Natural killer cell (primary cell): ENCODE measurements at places on chromosomes 7 and 10.
A peak's percentile ranks its signal among the peaks of the same experiment; 100 is the strongest.

- no peak for DNase-seq
Measured at GRCh38 chr7:65503434-65504152, 129.9 kb downstream of the ZNF92 start.

DNA sequence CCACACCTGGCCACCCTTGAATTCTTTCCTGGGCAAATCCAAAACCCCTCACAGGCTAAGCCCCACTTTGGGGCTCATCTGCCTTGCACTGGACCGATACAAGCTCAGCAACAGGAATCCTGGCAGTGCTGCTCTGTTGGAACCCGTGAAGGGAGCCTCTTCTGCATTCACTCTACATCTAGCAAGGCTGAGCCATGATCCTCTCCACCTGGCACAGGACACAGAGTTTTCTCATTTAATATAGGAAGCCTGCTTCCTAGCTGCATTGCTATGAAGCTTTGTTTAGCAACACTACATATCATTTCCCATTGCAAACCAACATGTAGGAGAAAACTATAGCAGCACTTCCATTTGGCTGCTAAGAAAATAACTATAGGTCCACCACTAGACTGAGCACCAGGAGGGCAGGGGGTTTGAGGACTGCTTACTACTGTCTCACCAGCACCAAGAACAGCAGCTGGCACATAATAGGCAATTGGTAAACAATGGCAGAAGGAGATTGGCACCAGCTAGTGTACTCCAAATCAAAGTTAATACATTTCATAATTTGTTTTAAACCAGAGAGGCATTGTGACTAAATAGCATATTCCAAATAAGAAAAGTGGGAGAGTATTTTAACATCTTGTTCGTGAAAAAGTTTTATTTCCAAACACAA is 56.1 kb downstream of the CPVL start:
- no peak for DNase-seq

DNA sequence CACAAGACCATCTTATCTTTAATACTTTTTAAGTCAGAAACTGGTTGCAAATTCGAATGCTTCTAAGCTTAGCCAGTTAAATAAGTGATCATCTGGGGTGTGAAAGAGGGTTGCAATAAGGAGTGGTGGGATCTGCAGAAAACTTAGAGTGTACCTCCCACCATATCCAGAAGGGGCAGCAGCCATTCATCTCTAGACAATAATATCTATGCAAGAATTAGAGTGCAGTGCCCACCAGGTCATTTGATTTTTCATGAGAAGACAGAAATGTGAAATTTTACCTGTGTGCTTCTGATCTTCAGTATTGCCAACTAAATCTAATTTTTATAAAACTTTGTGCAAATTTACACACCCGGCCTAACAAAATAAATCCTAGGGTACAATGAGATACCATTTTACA is 127.2 kb upstream of the SP4 start:
- DNase-seq, result no peak

GRCh38 chr7:141122736-141123135 is 48.9 kb downstream of the TMEM178B start:
- no peak for DNase-seq

- DNase-seq, result no peak
Measured at GRCh38 chr7:104642560-104642959, 314.2 kb downstream of the LHFPL3 start.

DNA sequence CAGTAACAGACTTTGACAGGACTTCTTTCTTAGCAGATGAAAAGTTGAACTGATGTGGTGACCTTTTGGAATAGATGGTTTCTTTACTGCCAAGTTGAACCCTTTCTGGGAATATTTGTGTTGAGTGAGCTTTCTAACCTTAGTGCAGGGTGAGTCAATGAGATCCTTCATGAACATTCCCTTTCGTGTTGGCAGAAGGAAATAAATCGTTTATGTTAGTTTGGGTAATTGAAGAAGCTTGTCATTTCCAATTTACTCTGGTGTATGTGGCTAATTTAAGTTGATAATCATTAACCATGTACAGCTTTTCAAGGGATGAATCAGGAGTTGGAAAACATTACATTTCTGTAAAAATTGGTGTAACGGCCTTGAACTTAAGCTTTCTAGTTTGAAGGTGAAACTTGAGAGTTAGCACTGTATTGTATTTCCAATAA is 43.4 kb downstream of the PTTG1IP2 start:
- no peak for DNase-seq

GRCh38 chr7:78253850-78254725 is 455.5 kb downstream of the PHTF2 start:
- no peak for DNase-seq

DNA sequence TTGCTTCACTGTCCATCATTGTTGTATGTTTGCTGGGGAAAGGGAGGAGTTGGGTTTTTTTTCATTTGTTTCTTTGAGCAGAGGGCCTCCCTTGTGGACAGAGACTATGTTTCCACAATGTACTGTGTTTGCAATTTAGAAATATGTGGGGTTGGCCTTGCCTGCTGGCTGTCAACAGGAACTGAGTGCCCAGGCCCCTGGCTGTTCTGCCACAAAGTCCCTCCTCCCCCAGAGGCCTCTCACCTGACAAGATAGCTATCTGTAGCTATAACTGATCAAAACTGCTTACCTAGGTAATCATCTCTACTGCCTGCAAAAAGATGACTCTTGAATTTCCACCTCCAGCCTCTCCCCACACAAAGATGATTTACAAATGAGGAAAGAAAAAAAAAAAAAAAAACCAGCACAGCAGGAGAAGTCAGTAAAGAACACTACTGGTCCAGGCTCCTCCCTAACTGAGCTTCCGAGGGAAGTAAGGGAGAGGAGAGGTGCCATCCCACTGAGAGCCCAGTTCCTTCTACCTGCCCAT is 121.8 kb downstream of the SGMS1 start:
- DNase-seq, result no peak

GRCh38 chr10:6665847-6666246 is 85.8 kb upstream of the PRKCQ start:
- DNase-seq, result no peak

GRCh38 chr10:58662314-58662713 is 149.6 kb downstream of the BICC1 start:
- no peak for DNase-seq

GRCh38 chr10:122154031-122154544 is 117.0 kb upstream of the BTBD16 start:
- no peak for DNase-seq

GRCh38 chr10:9222917-9223316 is 1168.4 kb downstream of the GATA3 start:
- DNase-seq, result no peak

DNA sequence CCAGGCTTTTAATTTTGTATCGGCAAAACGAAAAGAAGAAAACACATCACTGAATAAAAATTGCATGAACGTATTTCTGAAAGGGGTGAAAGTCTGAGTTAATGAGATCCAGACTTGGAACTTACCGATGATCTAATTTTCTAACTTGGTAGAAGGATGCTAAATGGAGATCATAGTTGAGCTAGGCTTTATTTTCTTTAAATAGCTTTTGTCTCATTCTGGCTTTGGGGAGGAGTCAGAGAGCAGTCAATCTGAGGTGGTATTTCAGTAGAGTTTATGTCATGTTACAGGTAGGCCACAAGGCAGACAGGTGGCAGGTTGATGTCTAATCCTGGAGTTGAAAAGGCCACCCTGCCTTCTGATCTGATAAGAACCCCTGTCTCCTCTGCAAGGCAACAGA is 161.9 kb downstream of the KIAA1217 start:
- no peak for DNase-seq

DNA sequence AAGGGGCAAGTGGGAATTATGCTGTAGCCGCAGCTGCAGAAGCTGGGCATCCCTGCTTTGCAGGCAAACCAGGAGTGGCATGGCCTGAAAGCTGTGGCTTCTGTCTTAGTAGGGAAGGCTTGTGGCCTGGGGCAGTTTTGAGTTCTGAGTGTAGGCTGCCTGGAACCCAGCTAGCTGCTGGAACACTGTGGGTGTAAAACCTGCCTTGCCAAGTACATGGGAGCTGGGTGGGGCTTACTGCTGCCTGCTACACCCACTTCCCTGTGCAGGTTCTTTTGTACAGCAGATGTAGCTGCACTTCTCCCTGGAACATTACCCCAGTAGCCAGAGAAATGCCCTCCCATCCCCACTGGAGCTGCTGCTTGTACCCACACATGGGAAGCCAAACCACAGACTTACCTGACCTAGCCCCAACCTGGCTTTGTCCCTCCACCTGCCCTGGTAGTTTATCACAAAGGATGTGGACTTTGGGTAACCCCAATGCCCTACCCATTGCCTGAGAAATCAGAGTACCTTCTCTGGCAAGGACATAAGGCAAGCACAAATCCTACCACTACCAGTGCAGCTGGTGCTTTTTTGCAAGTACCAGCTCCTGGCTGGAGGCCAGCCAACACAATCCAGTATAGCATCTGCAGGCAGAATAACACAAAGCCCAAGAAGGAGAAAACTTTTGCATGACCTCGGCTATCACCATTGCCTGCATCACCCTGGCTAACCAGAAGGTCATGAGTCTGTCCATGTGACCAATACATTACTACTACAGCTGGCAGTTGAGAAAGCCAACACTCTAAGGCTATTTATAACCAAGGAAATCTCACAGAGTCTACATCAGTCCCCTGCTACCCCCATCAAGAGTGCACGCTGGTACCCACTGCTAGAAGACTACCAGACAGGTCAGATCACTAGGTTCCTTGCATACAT is 26.5 kb upstream of the PPP1R3A start:
- DNase-seq, result no peak

DNA sequence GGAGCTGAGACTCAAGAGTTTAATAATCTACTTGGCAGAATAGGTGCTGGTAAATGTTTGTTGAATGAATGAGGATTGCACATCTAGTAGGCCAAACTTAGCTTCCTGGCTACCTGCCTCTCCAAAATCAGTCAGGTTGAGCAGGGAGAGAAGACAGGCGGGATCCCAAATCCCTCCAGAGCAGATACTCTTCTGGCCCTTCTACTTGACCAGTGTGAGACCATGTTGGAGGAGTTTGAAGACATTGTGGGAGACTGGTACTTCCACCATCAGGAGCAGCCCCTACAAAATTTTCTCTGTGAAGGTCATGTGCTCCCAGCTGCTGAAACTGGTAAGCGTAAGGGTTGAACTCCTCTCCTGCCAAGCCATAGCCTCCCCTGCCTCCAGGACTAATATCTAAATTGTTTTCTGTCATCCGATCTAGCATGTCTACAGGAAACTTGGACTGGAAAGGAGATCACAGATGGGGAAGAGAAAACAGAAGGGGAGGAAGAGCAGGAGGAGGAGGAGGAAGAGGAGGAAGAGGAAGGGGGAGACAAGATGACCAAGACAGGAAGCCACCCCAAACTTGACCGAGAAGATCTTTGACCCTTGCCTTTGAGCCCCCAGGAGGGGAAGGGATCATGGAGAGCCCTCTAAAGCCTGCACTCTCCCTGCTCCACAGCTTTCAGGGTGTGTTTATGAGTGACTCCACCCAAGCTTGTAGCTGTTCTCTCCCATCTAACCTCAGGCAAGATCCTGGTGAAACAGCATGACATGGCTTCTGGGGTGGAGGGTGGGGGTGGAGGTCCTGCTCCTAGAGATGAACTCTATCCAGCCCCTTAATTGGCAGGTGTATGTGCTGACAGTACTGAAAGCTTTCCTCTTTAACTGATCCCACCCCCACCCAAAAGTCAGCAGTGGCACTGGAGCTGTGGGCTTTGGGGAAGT is 2.2 kb upstream of the MBLAC1 start:
- no peak for DNase-seq

DNA sequence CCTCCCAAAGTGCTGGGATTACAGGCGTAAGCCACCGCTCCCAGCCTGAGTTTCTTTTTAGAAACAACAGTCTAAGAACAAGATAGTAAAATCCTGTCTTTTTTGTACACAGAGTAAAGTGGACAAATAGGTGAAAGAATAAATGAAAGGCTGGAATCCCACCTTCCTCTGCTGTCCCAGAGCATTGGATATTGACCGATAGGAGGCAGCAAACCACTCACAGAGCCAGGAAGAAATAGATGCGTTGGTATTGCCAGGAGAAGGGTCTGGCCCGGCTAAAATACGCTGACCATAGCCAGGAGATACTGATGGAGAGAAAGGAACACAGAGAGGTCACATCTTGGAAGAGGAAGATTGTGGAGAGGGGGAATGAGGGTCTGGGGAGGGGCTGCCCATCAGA is 11.4 kb upstream of the ZNF12 start:
- DNase-seq, result no peak

DNA sequence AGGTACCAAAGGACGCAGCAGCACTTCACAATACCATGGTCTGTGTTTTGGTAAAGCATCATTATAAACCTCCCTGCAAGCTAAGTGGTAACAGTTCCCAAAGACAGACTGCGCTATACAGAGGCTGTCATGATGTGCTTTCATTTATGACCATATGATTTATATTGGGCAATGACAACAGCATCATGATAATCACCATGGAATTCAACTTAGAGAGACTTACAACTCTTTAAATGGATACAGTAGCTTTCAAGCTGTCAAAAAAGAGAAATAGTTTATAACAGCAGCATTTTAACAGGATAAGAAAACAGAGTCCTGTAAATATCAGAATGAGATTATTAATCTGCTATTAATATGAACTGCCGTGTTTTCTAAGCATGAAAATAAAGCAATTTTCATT is 341.7 kb downstream of the GPR37 start:
- DNase-seq, result no peak

GRCh38 chr7:135859538-135859937 is 110.9 kb upstream of the FAM180A start:
- no peak for DNase-seq

- DNase-seq, result no peak
Measured at GRCh38 chr7:41298409-41298808, 404.5 kb downstream of the INHBA start.

GRCh38 chr7:78073609-78074382 is 275.2 kb downstream of the PHTF2 start:
- no peak for DNase-seq

GRCh38 chr7:151038951-151039849 is 9.1 kb upstream of the ASIC3 start:
- peak; percentile 32 for DNase-seq

GRCh38 chr10:124574456-124575070 is 112.9 kb downstream of the LHPP start:
- DNase-seq, result no peak

- DNase-seq, result no peak
Measured at GRCh38 chr7:111697771-111698170, 135.5 kb upstream of the IMMP2L start.

GRCh38 chr10:69957886-69958555 is 94.6 kb upstream of the MACROH2A2 start:
- DNase-seq, result no peak

DNA sequence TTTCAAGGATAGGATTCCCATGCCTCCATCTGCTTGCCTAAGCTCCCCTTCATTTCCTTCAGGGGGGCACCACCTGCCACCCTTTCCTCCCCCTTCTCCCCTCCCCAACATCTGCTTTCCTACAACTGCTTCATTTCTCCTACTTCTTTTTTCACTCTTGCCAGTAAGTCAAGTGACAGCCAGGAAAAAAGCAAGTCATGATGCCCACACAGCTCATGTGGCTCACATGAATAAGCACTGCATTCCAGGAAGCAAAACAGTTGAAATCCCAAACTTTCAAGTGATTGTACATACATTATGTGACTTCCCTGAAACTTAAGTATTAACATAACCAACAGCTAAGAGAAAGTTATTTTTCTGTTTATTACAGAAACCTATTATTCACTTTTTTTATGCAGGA is 78.6 kb downstream of the TNS3 start:
- DNase-seq, result no peak

GRCh38 chr10:47360419-47361040 is 12.4 kb downstream of the RBP3 start:
- no peak for DNase-seq

- no peak for DNase-seq
Measured at GRCh38 chr10:51273574-51273973, 199.3 kb downstream of the PRKG1 start.
